Left lung (tissue), 14 donors: ENCODE measurements at places on chromosomes 3 and 15.

GRCh38 chr3:190339130-190339529 lies 16.9 kb upstream of the CLDN1 start:
- DNase-seq: no peak

DNA sequence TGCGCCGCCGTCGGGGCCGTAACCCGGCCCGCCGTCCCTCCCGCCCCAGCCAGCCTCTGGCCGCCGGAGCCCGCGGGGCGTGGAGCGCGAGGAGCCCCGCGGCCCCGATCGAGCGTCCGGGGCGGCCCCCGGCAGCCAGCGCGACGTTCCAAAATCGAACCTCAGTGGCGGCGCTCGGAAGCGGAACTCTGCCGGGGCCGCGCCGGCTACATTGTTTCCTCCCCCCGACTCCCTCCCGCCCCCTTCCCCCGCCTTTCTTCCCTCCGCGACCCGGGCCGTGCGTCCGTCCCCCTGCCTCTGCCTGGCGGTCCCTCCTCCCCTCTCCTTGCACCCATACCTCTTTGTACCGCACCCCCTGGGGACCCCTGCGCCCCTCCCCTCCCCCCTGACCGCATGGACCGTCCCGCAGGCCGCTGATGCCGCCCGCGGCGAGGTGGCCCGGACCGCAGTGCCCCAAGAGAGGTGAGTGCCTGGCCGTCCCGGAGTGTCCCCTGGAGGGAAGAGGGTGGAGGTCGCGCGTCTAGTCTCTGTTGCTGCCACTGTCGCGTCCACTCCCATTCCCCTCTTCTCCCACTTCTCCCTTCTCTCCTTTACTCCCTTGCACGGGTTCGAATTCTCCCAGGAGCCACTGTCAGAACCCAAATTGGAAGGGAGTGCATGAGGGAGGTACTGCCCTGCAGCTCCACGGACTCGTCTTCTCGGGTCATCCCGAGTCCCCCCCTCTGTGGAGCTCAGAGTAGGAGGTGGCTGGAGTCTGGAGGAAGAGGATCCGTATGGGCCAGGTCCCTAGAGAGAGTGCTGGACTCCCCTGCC lies 585 bp downstream of the CSK start:
- peak; percentile 92 for DNase-seq

- no peak for DNase-seq
Measured at GRCh38 chr3:71456156-71456555, 127.4 kb downstream of the FOXP1 start.

DNA sequence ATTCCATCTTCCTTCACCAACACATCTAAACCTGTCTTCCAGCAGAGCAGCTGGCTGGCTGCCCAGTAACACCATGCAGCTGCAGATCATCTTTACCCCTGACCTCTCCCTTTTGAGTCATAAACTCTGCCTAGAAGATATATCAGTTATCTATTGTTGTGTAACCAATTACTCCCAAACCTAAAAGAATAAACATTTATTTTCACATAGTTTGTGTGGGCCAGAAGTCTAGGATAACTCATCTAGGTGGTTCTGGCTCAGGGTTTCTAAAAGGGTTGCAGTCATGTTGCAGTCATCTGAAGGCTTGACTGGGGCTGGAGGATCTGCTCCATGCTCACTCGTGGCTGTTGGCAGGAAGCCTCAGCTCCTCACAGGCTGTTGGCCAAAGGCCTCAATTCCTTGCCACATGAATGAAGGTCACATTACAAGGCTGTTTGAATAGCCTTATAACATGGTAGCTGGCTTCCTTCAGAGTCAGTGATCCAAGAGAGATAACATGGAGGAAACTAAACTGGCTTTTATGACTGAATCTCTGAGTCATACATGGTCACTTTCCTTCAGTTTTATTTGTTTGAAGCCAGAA lies 92.8 kb downstream of the GOLIM4 start:
- no peak for DNase-seq

DNA sequence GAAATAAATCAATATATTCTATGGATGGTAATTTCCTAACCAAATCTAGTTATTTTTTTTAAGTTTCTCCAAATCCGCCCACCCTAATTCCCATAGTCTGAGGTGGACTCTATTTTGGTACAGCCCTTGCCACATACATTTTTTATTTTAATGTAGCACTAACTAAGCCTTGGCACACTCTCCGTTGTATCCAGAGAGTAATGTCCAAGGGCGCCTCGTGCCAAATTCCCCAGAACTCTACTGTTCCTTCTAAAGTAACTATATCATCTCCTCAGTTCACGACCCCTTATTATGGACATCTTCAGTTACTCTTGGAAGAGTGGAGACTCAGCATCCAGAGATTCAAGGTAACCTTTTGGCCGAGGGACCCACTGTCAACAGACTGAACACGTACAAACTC lies 1.3 kb downstream of the VGLL3 start:
- no peak for DNase-seq
